RPMI7951 (cell line): ENCODE measurements at places on chromosomes 1 and 21. TPM values are rescaled to one million over a fixed set of nuclear protein-coding genes. Genes with fewer than 3 reads are reported as not detected.

- DNase-seq = no peak
Measured at GRCh38 chr1:76290271-76290670, 215.7 kb downstream of the ST6GALNAC3 start.

DNA sequence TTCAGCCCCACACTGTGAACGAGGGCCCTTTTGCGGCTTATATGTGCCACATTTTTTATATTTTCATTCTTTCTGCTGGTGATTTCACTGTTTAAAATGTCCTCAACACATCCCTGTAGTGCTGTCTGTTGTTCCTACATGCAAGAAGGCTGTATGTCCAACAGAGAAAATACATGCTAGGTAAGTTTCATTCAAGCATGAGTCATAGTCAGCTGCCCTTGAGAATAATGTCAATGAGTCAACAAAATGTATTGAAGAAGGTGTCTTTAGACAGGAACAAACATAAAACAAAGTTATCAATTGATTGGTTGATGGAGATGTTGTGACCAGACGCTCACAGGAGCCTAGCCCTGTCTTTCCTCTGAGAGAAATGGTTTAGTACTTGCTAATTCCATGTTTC lies 553.4 kb downstream of the PLPP3 start:
- DNase-seq = peak; percentile 24

GRCh38 chr1:219564109-219564508 lies 48.8 kb downstream of the ZC3H11B start:
- DNase-seq = no peak

- DNase-seq = no peak
Measured at GRCh38 chr1:113101588-113101987, 28.6 kb downstream of the LRIG2 start.

- DNase-seq = no peak
Measured at GRCh38 chr1:25657883-25658760, 41.5 kb downstream of the MAN1C1 start.

The CNN3 gene
- total RNA-seq = 315 and 321 TPM in 2 replicates

The CD5L gene
- total RNA-seq = 0.10 and 0.12 TPM in 2 replicates

The SUSD4 gene
- 0.29 and 0.48 TPM in 2 replicates for total RNA-seq
